Suppressor macrophage treated with lipopolysaccharide for 4 hours (primary cell): ENCODE measurements at places on chromosomes 7 and 10.
A peak's percentile ranks its signal among the peaks of the same experiment; 100 is the strongest.

GRCh38 chr7:41576166-41576565, 126.7 kb downstream of the INHBA start:
- no peak for DNase-seq

- DNase-seq: peak; percentile 82
These were observed 2.8 kb downstream of the MCU start for GRCh38 chr10:72694476-72695369.

DNA sequence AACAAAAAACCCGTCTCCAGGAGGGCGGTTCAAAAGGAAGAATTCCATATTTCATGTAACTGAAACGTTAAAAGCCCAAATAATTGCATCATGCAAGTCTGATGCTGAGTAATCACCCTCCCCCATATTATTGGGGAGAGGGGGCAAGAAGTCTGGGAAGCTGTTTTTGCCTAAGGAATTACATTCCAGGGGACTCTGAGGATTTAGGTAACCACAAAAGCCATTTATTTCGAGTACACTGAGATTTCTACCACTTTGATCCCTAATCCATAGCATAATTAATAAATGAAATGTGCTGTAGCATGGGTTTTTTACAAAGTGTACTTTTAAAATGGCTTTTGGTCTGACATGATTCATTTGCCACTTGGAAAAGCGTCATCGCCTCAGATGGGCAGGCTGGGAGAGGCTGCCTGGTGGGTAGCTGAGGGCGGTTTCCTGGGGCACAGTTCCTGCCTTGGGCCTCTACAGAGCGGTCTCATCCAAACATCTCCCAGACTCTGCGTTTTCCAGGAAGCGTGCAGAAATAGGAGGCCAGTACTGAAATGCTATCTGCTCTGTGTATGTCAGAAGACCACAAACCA, 106.5 kb downstream of the TCF7L2 start:
- no peak for DNase-seq

- no peak for DNase-seq
These were observed 65.6 kb downstream of the SLC29A4 start for GRCh38 chr7:5348134-5349004.

DNA sequence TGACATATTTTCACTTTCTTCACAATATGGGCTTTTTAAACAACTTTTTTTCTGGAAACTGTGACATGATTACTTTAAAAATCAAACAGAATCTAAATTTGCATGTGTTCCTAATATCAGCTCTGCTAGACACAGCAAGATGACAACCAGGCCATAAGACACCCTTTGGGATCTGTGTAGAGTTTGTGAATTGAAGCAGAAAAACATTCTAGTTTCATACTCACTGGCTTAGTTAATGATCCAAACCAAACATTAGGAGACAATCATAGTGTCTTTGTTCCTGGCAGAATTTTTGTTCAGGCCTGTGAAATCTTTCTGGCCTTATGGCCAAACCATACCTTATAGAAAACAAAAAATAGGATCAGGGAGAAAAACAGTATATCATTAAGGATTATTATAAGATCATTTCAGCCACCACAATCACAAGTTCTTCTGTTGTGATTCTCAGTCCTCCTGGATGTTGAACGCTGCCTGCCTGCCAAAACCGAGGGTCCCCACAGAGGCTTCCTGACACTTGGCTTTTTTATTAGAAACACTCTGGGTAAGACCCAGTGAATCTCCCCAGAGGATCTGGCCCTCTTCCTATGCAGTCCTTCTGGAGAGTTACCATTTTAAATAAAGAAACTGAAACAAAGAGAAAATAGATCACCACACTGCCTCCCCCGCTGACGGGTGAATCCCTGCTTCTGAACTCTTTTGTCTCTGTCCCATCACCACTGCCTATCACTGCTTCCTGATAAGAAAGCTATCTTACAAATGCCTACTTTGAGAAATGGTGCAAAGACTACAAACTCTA, 79.2 kb upstream of the PPP1R3C start:
- DNase-seq: no peak

- DNase-seq: no peak
These were observed 75.5 kb upstream of the PCGF5 start for GRCh38 chr10:91144961-91145360.
